Natural killer cell (primary cell): ENCODE measurements at places on chromosomes 11 and 22. TPM values are rescaled to one million over a fixed set of nuclear protein-coding genes. Genes with fewer than 3 reads are reported as not detected.

GRCh38 chr11:96960926-96961325, 571.1 kb downstream of the JRKL start:
- DNase-seq, result no peak

GRCh38 chr22:46946383-46946962, 184.0 kb downstream of the TBC1D22A start:
- no peak for DNase-seq

GRCh38 chr11:65225279-65226102, 36.3 kb upstream of the POLA2 start:
- DNase-seq, result peak; percentile 78

- no peak for DNase-seq
Observed at GRCh38 chr22:19036523-19037273, 85.5 kb downstream of the DGCR2 start.

GRCh38 chr22:25167834-25168601, 31.6 kb upstream of the CRYBB3 start:
- no peak for DNase-seq

- DNase-seq, result peak; percentile 26
Observed at GRCh38 chr11:3894128-3894731, 38.8 kb downstream of the STIM1 start.

DNA sequence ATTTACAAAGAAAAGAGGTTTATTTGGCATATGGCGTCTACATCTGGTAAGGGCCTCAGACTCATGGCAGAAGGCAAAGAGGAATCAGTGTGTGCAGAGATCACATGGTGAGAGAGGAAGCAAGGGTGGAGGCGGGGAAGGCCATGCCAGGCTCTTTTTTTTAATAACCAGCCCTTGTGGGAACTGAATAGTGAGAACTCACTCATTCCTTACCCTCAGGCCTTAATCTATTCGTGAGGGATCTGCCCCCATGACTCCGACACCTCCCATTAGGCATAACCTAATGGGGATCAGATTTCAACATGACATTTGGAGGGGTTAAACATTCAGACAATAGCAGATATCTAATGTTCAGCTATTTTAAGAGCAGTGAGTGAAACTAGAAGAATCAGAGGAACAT, 55.7 kb downstream of the ATM start:
- no peak for DNase-seq

DNA sequence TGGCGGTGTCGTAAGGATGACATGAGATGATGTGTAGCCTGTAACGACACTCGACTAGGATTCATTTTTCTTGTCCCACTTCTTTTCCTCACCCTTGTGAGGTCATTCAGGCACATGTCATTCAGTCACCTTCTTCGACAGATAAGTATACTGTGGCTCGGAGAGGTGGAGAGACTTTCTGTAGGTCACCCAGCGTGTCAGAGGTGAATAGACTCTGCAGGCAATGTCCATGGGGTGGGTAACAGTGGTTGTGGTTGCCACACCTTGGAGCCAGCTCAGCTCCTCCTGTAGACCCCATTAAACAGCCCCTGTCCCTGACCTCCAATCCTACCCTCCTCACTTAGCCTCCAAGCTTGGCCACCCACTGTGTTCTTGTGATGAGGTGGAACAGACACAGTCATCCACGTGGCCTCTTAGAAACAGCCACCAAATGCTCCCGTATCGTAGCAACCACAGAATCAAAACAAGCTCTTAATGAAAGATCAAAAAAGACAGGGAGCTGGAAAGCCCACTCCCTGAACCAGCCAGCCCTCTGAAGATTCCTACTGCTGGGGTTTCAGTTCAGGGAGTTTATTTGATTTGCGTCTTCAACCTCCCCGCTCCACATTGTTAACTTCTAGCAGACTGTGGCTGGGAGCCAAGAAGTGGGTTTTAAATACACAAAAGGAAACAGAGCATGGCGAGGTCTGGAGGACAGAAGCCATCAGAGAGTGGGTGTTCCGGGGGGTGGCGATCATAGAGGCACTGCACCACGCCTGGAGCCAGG, 89.0 kb upstream of the GRK3 start:
- DNase-seq, result no peak

- no peak for DNase-seq
Observed at GRCh38 chr11:101974255-101974654, 57.9 kb upstream of the ANGPTL5 start.

DNA sequence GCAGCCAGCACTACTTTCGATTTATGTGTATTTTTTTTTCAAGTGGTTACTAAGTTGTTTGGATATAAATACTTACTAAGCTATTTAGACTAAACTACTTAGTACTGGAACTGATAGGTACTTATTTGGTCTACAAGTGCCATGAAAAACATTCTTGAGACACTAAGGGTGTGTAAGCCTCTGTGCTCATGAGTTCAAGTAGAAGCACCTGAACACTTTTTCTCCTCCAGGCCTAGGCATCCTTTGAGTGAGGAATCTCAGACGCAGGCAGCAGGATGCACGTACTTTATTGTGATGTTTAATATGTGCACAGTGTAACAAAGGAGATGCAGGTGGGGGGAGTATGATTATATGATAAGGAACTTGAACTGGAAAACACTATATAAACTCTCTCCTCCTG, 7.8 kb downstream of the TESMIN start:
- DNase-seq, result no peak

- no peak for DNase-seq
Observed at GRCh38 chr11:60951606-60951903, 421 bp downstream of the SLC15A3 start.

- DNase-seq, result peak; percentile 67
Observed at GRCh38 chr11:20131788-20132666, 28.2 kb downstream of the DBX1 start.

- DNase-seq, result no peak
Observed at GRCh38 chr11:57192316-57192715, 10.6 kb downstream of the LRRC55 start.

GRCh38 chr22:50531546-50531961, 1.7 kb upstream of the TYMP start:
- peak; percentile 58 for DNase-seq

- no peak for DNase-seq
Observed at GRCh38 chr11:23536907-23537306, 676.6 kb upstream of the CCDC179 start.

GRCh38 chr22:23888615-23889401, 5.4 kb upstream of the MIF start:
- no peak for DNase-seq

GRCh38 chr11:60307507-60308195, 19.4 kb upstream of the MS4A6E start:
- no peak for DNase-seq

DNA sequence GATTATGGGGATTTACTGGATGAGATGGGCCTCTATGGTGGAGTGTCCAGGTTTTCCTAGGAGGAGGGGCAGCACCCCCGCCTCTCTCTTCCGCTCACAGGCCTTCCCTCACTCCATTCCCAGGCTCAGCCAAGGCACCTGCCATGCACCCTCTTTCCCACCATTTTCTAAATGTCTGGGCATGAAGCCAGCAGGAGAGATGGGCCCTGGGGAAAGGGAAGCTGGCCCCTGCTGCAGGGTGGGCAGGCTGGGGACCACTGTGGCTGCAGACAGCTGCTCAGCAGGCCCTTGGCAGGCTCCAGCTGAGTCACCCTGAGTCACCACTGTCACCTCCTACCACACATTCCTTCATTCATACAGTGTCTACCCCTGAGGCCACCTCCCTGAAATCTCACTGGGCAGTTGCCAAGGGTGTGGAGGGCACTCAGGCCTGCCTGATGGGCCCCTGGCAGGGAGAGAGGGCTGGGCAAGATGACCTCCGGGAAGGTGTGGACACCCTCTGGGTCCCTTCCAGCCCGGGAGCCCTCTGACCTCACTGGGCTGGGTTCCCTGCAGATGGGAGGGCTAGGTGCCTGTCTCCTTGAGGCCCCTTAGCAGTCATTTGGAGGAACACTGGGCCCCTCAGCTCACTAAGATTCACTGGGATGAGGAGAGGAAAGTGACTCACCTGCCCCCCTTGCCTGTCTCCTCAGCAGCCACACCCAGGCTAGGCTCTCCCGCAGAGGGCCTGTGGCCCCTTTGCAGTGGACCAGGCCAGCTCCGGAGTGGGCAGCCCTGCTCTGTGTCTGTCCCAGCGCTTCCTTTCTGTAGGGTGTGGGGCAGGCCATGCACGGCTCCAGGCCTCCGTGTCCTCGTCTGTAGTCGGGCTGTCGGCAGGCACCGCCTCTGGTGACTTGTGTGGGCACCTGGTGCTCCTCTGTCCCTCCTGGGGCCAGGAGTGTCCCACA, 7.8 kb downstream of the MYEOV start:
- no peak for DNase-seq

The KRTAP5-7 gene
- 0.25 TPM for total RNA-seq

The FRMD8 gene
- 58.4 TPM for total RNA-seq

The GSTT2B gene
- total RNA-seq, result not detected

The CNTF gene
- 3.6 TPM for total RNA-seq

The POU2AF3 gene
- total RNA-seq, result not detected

The SYT12 gene
- not detected for total RNA-seq

The CCDC157 gene
- 8.4 TPM for total RNA-seq

The CBLIF gene
- not detected for total RNA-seq
